ENCODE measurements at places on chromosomes 12 and 14.

GRCh38 chr14:57051633-57052032, 217.1 kb downstream of the EXOC5 start:
- DNase-seq: no peak

DNA sequence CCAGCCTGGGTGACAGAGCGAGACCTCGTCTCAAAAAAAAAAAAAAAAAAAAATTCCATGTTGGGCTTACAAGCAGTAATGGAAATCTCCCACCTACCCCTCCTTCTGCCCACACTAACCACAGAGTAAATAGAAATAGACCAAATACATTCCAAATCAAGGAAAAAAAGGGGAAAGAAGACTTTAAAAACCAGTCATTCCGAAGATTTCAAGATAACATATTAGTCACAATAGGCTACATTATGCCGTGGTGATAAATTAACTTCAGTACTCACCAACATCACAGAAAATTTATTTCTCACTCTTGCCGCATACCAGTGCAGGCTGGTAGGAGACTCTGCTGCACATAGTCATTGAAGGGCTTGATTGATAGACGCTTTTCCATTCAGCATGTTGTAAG, 15.5 kb upstream of the ETV6 start:
- DNase-seq: no peak

DNA sequence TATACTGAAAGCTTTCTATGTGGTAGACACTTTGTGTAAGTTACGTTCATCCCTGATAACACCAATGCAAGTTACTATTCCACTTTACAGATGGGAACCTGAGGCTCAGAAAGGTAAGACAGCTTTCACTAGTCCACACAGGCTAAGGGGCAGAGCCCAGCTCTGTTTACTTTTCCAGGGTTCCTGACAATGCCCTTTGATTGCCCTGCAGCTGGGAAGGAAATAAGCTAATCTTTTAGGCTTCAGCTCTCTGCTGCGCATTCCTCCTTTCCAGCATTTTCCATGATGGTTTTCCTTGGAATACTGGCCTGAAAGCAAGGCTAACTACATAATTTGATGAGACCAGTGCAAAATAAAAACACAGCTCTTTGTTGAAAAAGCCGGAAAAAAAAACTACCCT, 185.7 kb upstream of the BTG1 start:
- no peak for DNase-seq

- DNase-seq: no peak
Observed at GRCh38 chr12:83365317-83365716, 678.6 kb downstream of the TMTC2 start.

DNA sequence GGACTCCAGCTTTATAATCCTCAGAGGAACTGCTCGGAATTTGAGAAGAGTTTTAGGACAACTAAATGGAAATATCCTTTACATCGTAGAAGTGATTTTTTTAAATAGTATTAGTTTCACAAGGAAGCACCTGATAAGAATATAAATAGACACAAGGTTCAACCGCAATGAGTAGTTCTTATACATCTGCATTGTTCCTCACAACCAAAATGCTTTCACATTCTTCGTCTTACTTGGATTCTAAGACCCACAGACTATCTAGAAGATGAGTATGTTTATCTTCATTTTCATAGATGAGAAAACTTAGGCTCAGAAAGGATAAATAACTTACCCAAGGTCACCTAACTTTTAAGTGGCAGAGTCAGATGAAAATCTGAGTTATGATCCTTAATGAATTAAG, 469.0 kb downstream of the GALC start:
- no peak for DNase-seq

DNA sequence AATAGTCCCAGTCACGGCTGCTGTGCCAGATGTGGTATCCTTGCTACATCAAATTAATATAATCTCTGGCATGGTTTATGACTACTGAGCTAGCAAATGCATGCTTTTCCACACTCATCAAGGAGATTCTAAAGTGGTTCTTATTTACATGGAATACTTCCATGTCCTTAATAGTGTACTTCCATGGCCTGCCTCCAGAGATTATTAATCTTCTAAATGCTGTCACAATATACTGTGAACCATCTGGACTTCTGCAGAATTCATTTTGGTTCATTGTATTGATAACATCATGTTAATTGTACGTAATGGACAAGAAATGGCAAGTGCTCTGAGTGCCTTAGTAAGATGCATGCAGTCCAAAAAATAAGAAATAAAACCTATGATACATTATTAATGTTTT, 230.8 kb downstream of the NUAK1 start:
- no peak for DNase-seq

GRCh38 chr14:59018978-59019377, 169.5 kb upstream of the DAAM1 start:
- no peak for DNase-seq

DNA sequence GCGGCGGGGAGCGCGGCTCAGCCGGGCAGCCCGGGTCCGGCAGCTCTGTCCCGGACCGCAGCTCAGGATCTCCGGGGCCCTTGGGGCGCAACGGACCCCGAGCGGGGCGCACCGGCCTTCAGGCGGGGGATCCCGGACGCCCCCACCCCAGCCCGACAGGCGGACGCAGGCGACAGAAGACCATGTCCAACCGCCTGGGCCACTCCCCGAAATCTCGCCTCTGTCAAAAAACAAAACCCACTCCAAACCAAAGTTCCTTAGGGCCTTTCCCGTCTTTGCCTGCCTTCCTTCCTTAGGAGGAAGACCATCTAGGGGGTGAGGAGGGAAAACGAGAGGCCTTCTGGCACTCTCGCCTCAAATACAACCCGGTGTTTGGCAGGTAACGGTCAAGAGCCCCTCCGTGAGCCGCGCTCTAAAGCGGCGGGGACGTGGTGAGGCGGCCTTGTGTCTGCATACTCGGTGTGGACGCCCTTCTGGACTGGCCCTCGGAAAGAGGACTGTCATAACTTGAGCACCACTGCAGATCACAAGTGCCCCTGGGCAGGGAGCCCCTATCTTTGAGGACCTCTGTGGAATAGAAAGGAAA, 604 bp downstream of the HCFC2 start:
- no peak for DNase-seq

DNA sequence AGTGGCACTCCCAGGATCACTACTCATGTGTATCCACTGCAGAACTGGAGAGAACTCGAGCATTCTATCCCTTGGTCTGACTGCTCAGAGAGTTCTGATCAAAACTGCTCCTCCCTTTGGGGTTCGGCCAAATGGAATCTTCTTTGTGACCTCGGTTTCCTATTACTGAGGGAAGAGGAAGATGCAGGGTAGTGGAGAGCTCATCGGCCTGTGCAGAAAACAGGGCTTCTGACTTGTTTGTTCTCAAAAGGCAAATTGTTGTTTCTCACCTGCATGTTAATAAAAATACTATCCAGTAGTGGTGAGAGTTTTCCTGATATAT, 17.1 kb upstream of the AKAP6 start:
- no peak for DNase-seq

DNA sequence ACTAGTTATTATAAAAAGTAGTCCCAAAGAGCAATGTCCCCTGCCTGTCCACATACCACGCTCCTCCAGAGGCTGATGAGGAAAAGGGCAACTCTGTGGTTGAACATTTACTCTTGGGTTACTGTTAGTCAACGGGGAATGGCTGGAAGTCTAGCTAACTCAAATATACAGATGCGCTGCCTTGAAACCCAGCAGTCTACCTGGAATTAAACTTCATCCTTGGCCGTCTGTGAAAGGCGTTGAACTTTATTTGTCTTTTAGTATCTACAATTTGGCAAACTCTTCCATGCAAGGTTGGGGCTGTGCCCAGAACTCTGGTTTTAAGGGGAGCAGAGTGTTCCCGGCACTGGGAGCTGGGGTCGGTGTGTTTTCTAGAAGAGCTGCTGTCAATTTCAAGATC, 3.9 kb upstream of the MEG3 start:
- no peak for DNase-seq
